ENCODE measurements at places on chromosomes 2 and 18.

DNA sequence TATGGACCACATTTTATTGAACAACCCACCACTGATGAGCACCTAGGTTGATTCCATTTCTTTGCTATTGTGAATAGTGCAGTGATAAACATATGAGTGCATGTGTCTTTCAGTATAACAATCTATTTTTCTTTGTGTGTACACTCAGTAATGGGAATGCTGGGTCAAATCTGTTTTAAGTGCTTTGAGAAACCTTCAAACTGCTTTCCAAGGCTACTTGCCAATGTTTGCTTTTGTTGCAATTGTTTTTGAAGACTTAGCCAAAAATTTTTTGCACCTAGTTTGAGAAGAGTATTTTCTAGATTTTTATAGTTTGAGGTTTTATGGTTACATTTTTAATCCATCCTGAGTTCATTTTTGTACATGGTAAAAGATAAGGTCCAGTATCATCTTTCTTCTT lies 587.4 kb upstream of the SETBP1 start:
- DNase-seq = no peak

- DNase-seq = no peak
These were observed 551.8 kb upstream of the SOX11 start for GRCh38 chr2:5140347-5140746.

DNA sequence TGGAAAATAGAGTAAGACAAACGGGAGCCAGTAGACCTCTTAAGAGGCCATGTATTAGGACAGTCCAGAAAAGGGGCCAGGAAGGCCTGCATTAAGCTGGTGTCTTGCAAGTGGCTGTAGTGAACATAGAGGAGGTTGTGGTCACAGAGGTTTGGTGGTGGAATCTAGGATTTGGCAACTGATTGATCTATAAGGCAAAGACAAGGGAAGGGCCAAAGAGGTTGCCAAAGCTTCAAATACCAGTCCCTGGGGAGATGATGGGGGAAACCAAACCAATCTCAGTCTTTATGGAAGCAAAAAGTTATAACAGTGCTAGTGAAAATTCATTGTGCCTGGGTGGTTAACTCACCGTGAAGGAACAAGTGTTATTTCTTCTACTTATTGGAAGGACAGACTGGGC lies 28.7 kb upstream of the RTN4 start:
- DNase-seq = no peak

DNA sequence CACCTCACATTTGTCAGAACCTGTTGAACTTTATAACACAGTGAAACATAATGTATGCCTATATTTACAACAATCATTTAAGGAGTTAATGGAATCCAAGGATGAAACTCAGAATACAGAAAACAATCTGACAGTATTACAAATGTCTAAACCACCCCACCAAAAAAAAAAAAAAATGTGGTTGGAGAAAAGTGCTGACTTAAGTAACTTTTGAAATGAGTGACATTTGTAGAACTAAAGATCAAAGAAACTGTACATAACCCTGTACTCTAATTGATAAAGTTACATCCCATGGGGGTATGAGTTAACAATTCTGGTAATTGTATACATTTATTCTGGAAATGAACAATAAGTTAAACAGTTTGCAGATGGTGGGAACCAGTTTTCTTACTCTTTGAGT lies 372.1 kb upstream of the TMEFF2 start:
- no peak for DNase-seq

GRCh38 chr2:233458826-233459225 lies 104.5 kb downstream of the DGKD start:
- DNase-seq = no peak

DNA sequence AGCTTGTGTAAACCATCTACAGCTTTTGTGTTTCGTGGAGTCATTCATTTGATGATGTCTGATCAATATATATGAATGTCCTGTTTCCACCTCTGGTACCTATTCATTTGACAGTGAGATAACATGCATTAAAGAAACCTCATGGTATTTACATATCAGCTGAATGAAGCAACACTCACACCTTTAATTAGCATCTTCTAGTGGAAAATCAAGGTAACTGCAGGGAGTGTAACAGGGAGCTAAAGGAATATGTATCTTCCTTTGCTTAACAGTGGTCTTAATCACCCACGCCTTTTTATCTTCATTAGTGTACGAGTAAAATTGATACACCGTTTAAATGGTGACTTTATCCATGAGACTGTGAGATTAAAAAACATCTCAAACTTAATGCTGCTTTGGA lies 15.6 kb downstream of the SLC39A10 start:
- no peak for DNase-seq

DNA sequence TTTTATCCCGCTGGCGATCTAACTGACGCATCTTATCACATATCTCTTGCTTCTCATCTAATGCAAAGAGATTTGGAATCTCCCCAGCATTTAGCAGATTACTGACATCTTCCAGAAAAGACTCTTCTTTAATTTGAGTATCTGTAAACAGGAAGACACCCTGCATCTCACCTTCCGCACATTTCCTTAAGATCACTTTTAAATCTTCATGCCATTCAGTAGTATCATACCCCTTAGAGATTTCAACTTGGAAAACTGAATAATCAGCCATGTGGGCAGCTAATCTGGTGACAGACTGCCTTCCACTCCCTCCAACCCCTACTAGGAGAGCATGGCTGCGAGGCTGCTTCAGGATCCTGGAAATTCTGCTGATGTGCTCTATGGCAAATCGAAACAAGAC lies 204.3 kb downstream of the DNAH7 start:
- no peak for DNase-seq

DNA sequence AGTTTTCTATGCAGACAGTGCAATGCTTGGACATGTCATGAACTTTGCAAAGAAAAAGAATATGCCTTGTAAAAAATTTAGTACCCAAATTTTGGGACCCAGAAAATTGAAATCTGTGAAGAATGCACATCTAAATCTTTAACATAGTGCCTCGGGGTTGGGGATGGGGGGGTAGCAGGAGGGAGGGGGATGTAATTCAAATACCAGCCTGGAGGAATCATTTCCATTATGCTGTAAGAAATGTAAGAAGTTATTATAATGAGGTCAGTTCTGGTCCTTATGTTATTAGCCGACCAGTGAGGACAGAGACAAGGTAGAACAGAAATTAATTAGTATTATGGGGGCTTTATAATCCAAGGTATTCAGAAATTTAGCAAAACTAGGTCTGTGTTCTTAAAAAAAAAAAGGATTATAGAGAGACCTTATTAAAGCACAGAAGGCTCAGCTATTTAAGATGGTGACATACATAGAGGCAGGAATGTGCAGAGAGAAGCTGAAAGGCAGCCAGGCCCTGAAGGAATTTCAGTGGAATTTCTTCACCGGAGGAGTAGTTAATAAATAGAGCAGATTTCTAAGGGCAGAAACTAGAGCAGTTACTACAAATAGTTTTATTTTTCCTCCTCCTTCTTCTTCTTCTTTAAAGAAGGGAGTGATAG lies 89.0 kb upstream of the RBMS1 start:
- peak; percentile 21 for DNase-seq

- no peak for DNase-seq
These were observed 27.1 kb upstream of the FMNL2 start for GRCh38 chr2:152307863-152308262.

GRCh38 chr2:143645921-143646645 lies 516.9 kb downstream of the ARHGAP15 start:
- no peak for DNase-seq

GRCh38 chr2:206231669-206232286 lies 42.7 kb upstream of the ZDBF2 start:
- no peak for DNase-seq

DNA sequence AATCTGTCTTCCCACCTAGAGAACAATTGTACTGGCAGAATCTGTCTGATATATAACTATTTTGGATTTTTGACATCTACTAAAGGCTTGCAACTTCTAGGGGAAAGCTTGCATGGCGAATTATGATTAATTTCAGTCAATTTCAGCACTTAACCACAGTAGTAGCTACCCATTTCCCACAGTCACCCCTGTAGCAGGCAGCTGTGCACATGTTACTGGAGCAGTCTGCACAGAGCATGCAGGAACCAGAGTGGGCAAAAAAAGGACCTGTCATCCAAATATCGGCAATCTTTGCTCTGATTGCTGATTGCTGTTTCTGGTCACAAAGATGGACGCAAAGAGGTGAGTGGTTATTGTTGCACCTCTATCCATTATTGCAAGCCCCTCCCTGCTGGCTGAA lies 473.3 kb downstream of the SPAG16 start:
- DNase-seq = no peak

DNA sequence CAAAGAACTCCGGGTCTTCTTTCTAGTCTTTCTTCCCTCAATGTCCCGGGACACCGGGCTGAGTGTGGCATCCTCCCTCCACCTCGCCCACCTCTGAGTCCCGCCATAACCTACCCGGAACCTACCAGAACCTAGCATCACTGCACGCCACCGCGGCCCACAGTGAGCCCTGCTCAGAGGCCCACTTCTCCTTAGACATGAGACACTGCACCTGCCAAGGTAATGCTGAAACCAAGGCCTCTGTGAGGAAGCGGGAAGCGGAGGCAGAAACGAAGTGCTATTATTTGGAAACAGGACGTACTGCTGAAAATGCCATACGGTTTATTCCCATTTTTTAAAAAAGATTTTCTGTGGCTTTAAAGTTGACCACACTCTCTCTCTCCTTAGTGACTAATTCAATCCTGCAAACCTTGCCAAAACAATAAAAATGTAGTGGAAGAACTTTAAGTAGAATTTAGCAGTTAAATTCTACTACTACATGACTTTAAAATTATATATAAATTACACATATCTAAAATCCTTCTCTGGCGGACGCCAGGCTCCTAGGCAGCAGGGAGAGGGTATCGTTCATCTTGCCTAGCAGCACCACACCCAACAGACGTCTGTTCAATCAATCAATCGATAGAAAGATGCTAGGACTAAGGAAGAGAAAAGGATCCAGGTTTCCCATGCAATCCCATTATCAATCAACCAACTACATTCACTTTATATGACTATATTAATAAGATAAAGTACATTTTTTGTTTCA lies 82.0 kb downstream of the ZNF516 start:
- DNase-seq = no peak

DNA sequence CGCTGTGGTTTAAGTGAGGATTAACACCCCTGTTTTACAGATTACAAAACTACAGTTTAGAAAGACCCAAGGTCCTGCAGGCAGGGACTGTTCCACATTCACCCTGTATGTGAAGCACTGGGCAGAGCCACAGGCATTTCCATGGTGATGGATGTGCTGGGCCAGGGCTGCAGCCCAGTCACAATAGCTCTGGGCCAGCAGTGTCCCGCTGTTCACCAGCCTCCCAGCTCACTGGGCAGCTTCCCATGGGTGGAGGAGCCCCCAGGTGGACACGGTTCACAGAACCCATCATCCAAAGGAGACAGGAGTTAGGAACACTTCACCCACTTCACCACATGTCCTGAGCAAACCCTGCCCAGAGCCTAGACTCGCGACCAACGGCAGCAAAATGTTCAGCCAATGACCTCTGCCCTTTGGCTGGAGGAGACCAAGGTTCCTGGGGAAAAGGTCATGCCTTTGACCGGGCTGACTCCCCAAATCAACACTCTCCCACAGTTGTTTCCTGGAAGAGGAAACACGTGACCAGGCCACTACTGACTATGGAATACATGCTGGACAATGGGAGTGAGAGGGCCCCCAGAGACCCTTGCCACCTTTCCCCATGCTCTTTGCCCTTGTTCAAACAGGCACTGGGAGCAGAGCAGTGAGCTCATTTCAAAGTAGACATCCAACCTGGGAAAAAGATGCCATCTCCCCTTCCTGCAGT lies 28.0 kb upstream of the SLC35F6 start:
- no peak for DNase-seq

Measured in HFF-Myc (cell line).